ENCODE measurements at places on chromosomes 1 and 21.

DNA sequence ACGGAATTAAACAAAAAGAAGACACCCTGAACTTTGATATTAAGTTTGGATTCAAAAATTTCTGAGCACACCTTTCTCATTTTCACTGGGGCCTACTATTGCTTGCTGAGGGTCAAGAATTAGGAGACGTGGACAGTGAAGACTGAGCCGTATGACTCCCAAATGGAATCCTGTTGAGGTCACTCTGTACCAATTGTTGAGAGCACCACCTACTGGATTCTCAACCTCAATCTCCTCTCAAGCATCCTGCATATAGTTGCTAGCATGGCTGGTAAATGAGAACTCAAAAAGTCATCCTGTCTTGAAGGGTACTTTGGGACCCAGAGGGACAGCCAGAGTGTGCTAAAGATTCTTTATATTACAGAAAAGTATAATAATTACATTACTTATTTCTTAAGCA lies 20.2 kb upstream of the MTR start:
- DNase-seq, result no peak

GRCh38 chr1:93816970-93817678 lies 61.9 kb downstream of the DNTTIP2 start:
- peak; percentile 82 for DNase-seq

- no peak for DNase-seq
These were observed 34.4 kb downstream of the KIAA0040 start for GRCh38 chr1:175158170-175158591.

- no peak for DNase-seq
These were observed 11.9 kb upstream of the PKNOX1 start for GRCh38 chr21:42962380-42963007.

DNA sequence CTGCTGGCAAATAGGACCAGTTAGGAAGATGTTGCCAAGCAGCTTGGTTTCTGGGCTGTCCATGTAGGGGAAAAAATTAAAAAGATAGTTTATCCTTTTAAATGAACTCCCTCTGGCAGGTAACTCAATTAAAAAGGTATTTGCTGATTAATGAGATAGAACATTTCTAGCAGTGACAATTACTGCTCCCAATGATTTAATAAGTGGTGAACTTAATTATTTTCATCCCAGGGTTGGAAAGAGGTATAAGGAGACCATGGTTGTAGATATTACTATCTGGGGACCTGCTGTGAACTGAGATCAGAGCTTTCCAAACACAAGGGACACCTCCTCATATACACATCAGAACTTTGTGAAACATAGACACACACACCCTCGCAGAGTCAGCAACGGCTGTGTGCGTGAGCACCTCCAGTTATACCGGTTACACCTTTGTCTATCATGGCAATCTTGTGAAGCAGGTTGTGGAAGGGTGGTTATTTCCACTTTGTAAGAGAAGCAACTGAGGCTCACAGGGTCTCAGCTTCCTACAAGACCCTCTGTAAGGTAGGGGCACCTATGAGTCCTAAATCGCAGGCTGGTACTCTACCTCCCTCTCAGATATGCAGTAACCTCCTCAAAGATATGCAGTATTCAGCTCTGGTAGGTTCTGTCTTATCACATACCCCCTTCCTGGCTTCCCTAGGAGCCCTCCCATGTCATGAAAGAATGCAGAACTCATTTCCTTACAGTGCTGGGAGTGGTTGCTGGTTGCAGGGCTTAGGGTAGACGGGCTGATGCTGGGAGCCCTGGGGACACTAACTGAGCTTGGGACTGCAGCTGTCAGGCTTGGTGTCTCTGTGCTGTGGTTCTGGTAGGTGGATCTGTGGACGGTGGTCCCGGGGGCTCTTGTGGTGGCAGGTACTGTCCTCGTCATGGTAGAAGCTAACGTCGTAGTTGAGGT lies 18.5 kb upstream of the MAGOH start:
- DNase-seq, result no peak

DNA sequence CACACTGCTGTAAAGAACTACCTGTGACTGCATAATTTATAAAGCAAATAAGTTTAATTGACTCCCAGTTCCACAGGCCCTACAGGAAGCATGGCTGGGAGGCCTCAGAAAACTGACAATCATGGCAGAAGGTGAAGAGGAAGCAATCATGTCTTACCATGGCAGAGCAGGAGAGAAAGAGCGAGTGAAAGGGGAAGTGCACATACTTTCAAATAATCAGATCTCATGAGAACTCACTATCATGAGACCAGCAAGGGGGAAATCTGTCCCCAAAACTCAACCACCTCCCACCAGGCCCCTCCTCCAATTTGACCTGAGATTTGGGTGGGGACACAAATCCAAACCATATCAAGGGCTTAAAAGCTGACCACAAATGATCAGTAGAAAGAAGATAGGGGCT lies 493.2 kb downstream of the PTPRC start:
- peak; percentile 87 for DNase-seq

GRCh38 chr1:179384027-179384426 lies 18.3 kb downstream of the AXDND1 start:
- no peak for DNase-seq

- no peak for DNase-seq
These were observed 63.6 kb downstream of the CDK18 start for GRCh38 chr1:205568135-205568468.

DNA sequence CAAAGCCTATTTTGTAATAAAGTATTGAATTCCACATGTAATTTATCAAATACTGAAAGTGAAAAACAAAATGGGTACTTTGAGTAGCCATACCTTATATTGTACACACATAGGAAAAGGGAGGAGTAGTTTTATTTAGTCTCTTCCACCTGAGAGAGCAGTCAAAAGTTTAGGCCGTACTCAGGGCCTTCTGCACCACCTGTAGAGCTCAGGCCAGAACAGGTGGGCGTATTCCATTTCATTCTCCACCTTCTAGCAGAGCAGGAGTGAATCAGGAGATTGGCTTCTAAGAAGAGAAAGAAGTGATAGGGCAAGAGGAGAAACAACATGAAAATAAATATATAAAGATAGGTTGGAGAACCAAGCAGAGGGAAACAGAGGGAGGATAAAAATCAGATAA lies 44.0 kb downstream of the TRAF5 start:
- DNase-seq, result no peak

All from CMK (cell line).